ENCODE measurements at places on chromosomes 12 and 14.

DNA sequence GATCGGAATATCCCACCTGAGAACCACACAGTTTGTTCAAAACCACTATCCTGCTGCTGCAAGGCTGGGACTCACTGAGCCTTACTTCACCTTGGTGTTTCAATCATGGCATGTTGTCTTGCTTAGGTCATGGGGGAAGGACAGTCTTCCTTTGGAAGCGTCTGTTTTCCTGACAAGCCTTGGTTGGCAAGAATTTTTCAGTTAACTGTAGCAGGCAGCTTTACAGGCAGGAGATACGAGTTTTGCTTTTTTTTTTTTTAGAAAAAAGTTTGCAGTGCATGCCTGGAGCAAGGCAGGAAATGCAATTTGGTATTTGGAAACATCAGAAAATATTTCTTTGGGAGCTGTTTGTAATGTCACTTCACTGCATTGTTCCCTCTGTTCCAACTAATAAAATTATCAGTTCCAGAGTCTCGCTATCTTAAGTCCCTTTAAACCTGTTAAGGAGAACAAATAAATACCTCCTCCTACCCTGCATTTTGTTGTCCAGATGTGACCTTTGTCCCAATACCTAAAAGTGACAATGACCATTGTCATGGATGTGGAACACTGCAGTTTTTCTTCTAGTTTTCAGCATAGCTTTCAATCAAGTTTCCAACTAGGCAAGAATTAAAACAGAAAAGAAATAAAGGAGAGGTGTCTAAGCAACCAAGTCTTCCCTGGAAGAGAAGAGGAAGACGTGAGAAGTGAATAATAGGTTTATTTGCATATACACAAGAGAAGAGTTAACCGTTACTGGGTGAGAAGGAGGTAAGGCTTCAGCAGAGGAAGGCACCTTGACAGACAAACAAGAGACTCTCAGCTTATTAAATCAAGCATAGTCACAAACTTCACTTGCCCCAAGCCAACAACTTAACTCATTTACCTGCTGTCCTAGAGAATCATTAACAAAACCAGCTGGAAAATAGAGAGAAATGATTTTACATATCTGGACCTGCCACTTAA lies 71.4 kb upstream of the ACTN1 start:
- no peak for DNase-seq

DNA sequence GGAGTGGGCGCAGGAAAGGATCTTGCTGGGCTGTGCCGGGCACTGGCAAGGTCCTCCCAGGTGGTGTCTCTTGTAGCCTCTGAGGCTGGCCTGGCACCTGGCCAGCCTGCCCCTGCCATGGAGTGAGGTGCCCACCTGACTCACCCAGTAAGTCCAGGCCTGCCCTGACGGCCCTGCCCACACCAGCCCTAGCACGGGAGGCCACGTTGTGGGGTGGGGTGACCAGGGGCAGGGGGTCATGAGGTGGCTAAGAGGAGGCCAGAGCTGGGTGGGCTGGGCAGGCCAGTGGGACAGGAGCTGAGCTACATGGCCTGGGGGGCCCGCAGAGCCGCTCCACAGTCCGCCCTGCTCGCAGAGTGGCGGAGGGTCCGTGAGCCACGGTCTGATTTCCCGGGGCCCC lies 45.4 kb downstream of the KIF26A start:
- DNase-seq = no peak

DNA sequence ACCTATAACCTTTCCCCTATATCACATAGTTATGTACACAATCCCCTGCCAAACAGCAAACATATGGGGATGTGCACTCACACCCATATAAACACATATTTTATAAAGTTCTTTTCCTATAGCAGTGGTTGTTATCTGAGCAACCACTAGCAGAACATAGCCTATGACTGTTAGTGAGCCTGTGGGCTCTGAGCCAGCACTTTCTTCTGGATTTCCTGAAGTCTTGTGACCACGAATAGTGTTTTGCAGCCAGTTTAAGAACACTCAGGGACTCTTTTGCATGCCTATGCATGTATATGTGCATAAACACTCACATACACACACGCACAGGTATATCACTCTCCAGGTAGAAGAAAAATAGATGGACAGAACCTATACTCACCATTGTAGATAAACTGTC lies 17.1 kb downstream of the TESPA1 start:
- DNase-seq = no peak

GRCh38 chr12:795305-795704 lies 42.9 kb downstream of the WNK1 start:
- no peak for DNase-seq

GRCh38 chr12:127340381-127340780 lies 926.6 kb upstream of the TMEM132C start:
- no peak for DNase-seq

DNA sequence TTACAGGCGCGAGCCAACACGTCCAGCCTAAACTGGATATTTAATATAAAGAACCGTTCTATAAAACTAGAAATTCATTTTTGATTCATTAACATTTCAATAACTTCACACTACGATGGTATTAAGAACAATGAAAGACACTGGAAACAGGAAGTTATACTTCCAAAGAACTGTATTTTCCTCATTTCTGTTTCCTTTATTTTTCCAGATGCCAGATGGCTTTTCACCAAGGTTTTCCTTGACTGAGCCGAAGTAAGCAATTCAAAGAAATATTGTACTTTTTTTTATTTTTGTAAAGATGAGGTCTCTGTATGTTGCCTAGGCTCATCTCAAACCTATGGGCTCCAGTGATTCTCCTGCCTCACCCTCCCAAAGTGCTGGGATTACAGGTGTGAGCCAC lies 28.2 kb downstream of the EEA1 start:
- no peak for DNase-seq

DNA sequence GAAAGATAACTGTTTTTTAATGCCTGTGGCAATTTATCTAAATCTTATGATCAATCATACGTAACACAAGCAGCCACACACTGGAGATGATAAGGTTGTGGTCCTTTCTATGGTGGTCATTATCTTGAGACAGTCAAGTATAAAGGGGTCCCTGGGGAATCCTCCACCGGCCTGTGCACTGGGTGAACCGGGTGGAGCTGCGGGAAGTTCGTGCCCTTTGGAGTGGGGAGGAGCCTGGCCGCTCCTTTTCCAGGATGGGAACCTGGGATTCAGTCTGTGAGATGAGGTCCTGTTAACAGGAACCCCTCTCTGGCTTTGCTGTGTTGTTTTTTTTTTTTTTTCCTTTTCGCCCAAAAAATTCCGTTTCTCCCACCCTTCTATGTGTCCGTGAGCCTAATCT lies 167.5 kb upstream of the RPL10L start:
- DNase-seq = no peak

GRCh38 chr14:76580967-76581366 lies 180.3 kb upstream of the VASH1 start:
- no peak for DNase-seq

GRCh38 chr14:96184737-96185136 lies 19.9 kb upstream of the BDKRB2 start:
- no peak for DNase-seq

- DNase-seq = no peak
Measured at GRCh38 chr14:28097585-28097984, 669.0 kb upstream of the FOXG1 start.

GRCh38 chr14:64221391-64222003 lies 72.7 kb downstream of the ESR2 start:
- no peak for DNase-seq

GRCh38 chr12:9673404-9674225 lies 4.1 kb downstream of the CLEC2D start:
- peak; percentile 93 for DNase-seq

GRCh38 chr14:94005324-94006073 lies 8.4 kb downstream of the CCDC197 start:
- DNase-seq = no peak
